A673 (cell line): ENCODE measurements at places on chromosomes 11 and 22. TPM values are rescaled to one million over a fixed set of nuclear protein-coding genes. Genes with fewer than 3 reads are reported as not detected.

DNA sequence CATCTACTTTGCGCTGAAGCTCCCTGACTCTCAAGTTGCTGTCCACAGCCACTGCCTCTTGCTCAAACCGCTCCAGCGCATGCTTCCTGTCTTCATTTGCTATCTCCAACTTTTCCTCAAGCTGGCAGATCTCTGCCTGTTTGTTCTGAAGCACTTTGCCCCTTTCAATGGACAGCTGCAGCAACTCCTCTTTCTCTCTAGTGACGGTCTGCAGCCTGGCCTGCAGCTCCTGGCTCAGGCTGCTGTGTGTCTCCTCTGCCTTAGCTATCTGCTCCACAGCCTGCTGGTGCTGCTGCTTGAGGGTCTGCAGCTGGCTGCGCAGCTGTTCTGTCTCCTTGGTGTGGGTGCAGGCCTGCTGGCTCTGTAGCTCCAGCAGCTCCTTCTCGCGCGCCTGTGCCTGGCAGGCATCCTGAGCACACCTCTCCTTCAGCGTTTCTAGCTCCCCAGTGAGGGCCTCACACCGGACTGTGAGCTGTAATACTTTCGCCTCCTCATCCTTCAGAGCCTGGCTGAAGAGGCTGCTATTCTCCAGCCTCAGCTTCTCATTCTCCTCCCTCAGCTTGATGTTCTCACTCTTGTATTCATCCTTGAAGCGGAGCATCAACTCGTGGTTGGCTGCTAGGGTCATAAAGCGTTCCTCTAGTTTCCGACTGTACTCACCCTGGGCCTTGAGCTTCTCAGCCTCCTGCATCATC lies 723 bp downstream of the CCDC89 start:
- DNase-seq, result no peak

GRCh38 chr11:13054278-13054677 lies 45.2 kb downstream of the RASSF10 start:
- DNase-seq, result no peak

The FXYD2 gene
- total RNA-seq, result not detected in 2 replicates

The OR52N5 gene
- total RNA-seq, result not detected in 2 replicates

The MS4A3 gene
- not detected in 2 replicates for total RNA-seq

The CARNS1 gene
- 0.13 and 0.28 TPM in 2 replicates for total RNA-seq

- no peak for DNase-seq
Observed at GRCh38 chr11:118662401-118663271, 16.8 kb downstream of the TREH start.

The GSTT2 gene
- not detected in 2 replicates for total RNA-seq

The SAA1 gene
- total RNA-seq, result 0.63 TPM in 1 of 2 replicates, not detected in the other

The LRRC56 gene
- 2.1 and 2.5 TPM in 2 replicates for total RNA-seq

- DNase-seq, result no peak
Observed at GRCh38 chr22:49489821-49490220, 337.9 kb downstream of the BRD1 start.

GRCh38 chr22:45916515-45916914 lies 60.4 kb downstream of the WNT7B start:
- no peak for DNase-seq

The KDELR3 gene
- 4.0 and 6.5 TPM in 2 replicates for total RNA-seq

- DNase-seq, result peak; percentile 42
Observed at GRCh38 chr22:41619979-41620588, 759 bp downstream of the DESI1 start.

DNA sequence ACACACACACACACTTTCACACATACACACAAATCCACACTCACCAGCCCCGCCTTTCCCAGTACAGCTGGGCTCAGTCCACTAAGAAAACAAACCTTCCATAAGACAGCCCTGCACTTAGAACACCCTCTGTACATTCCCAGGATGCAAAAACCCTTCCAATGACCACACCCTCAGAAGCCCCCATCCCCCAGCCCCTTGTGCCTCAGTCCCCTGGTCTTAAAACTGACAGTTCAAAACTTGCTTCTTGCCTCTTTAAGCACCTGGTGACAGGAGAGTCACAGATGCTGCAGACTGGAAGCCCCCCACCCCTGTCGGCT lies 23.0 kb downstream of the APLNR start:
- no peak for DNase-seq

- DNase-seq, result no peak
Observed at GRCh38 chr22:21904250-21904789, 36.9 kb upstream of the MAPK1 start.

The GSTT2B gene
- 0.54 and 0.76 TPM in 2 replicates for total RNA-seq

The RAB36 gene
- 4.1 and 4.9 TPM in 2 replicates for total RNA-seq

GRCh38 chr11:18310800-18311340 lies 11.1 kb downstream of the HPS5 start:
- no peak for DNase-seq

The BLID gene
- 0.82 and 2.2 TPM in 2 replicates for total RNA-seq

The SPA17 gene
- total RNA-seq, result 22.9 and 25.8 TPM in 2 replicates

DNA sequence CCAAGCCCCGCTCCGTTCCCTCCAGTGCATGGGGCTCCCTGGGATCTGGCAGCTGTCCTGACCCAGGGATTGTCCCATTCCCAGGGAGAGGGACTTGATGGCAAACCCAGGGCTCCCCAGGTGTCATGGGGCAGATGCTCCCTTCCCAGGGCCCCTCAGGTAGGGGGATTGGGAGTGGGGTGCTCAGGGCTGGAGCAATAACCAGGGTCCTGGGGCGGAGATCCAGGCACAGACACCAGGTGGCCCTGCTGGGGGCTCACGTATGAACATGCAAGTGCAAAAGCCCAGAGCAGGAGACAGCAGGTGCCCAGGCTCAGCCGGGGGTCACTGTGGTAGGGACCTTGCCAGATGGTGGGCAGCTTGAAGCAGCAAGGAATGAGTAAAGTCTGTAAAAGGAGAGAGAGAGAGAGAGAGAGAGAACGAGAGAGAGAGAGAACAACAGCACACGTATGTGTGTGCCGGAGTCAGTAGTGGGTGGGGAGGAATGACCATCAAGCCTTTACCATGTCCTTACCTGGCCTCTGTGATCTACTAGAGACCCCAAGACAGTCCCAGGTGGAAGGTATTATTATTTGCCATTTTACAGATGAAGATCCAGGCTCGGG lies 19.3 kb upstream of the MPPED1 start:
- DNase-seq, result no peak

The GSTP1 gene
- 1,211 and 1,270 TPM in 2 replicates for total RNA-seq

DNA sequence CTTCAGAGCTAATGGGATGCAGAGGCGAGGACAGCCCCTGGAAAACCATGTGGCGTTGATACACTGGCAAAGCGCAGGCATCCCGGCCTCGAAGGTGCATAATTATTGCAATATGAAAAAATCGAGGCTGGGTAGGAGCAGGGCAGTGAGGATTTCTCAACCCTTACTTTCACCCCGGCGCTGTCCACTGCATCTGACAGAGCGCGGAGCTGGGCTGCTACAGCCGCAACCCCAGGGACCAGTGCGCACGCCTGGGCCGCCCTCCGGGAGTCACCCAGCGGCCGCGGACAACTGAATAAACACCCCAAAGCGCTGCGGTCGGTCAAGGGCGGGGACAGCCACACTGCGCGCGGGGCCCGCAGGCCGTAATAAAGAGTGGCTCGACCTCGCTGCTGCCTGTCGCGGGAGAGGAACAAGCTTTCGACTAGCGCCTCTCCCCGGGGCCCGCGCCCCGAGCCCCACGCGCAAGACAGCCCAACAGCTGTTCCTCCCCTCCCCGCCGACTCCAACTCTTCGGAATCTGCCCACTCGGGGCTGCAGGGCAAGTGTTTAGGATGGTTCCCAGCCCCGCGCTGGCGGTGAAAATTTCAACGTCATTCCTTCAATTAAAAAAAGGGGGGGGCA lies 3.6 kb upstream of the WT1 start:
- peak; percentile 62 for DNase-seq

DNA sequence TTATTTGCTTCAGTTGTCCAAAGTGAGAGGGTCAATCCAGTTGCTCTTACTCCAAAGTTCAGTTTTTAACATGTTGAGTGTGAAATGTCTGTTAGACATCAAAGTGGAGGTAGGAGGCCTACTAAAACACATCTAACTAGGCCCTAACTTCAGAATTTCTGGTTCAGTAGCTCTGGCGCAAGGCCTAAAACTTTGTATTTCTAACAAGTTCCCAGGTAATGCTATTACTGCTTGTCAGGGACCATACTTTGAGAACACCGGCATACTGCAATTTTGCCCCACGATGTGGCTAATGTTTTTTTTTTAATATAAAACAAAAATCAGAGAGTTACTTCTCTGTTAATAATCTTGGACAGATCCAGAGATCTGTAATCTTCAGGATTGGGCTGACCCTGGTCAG lies 72.4 kb upstream of the LRRC55 start:
- DNase-seq, result no peak

GRCh38 chr11:64817476-64817875 lies 7.1 kb upstream of the MEN1 start:
- DNase-seq, result no peak

DNA sequence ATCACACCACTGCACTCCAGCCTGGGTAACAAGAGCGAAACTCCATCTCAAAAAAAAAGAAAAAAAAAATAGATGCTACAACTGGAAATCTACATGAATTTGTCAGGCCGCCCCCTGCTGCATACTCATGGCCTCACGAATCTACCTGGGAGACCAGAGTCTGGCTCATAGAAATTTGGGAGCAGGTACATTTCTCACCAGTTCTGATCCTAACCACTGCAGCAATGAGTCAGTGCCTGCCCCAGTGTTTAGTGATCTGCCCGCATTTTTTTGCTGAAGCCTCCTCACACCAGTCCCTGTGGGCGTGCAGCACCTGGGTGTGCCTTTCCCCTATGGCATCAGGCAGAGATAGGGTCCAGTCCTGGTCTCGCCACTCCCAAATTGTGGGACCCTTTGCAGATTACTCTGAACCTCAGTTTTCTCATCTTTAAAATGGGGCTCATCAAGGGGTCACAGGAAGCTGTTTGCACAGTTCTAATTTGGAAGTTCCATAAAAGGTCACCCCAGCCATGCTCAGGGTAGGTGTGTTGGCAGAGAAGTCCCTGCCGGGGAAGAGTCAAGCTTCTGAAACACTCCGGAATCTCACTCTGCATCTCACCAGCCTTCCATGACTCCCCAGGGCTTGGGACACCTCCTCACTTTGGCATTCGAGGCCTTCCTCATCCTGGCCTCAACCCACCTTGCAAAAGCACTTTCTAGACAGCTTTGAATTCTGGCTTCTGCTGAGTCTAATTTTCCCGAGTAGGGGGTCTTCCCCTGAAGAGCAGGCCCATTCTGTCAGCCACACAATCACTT lies 39.3 kb upstream of the LINC01488 start:
- no peak for DNase-seq

DNA sequence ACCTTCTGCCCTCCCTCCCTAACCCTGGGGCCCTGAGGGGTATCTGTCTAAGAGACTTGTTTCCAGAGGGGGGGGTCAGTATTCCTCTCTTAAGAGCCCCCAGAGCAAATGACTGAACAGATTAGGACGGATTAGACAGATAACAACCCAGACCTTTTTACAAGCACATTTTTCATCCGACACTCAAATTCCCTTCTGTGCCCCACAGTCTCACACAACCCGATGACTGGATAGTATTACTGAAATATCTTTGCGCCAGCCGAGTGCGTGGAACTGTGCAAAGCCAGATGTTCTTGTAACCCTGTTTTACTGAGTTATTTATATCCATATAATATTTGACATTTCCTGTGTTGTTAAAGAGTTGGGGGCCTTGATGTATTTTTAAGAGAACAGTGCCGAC lies 30.9 kb upstream of the FLI1 start:
- DNase-seq, result no peak

GRCh38 chr11:67534070-67534679 lies 10.9 kb upstream of the CABP2 start:
- no peak for DNase-seq

The APOL3 gene
- total RNA-seq, result 0.59 TPM in 1 of 2 replicates, not detected in the other

- no peak for DNase-seq
Observed at GRCh38 chr22:42342426-42343120, 72.1 kb upstream of the TCF20 start.

The CRYBA4 gene
- total RNA-seq, result not detected in 2 replicates

DNA sequence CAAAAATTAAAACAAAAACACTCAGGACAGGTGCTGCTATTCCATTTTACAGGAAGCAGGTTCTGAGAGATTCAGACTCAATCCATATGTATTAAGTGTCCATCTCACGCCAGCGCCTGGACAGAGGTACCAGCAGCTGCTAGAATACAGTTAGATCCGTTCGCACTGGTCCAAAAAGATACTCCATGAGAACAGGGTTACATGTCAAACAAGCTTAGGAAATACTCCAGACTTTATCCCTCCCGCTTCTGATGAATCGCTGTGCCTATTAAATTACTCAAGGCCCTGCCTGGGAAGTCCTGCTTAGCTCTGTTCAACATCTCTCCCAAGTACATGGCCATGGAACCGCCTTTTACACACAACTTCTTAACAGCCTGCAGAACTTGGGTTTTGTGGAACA lies 50.2 kb upstream of the SLC35C1 start:
- DNase-seq, result peak; percentile 68

The OTOG gene
- not detected in 2 replicates for total RNA-seq

DNA sequence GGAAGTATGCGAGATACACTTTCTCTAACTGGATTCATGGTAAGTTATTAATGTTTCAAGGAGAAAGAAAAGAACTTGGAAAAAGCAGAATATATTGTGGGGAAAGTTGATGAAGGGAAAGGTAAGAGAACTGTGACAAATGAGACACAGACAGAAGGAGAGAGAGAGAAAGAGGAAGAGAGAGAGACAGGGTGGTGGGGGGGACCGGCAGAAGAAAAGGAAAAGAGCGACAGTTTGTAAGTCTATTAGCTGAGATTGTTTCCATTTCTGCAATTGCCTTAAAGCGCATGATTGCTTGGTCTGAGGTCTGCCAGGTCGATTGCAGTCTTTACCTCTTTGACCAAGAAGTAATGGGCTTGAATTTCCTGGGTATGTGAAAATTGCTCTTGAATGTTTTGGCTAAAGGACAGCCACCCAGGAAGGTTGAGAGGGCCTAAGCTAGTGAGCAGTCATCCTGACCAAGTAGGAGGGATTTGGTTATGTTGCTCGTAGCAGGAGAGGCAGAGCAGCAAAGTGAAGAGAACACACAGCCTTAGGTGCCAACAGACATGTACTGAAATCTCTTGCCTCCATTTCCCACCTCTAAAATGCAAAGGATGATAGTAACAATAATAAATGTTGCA lies 23.6 kb upstream of the TMA7B start:
- DNase-seq, result no peak

DNA sequence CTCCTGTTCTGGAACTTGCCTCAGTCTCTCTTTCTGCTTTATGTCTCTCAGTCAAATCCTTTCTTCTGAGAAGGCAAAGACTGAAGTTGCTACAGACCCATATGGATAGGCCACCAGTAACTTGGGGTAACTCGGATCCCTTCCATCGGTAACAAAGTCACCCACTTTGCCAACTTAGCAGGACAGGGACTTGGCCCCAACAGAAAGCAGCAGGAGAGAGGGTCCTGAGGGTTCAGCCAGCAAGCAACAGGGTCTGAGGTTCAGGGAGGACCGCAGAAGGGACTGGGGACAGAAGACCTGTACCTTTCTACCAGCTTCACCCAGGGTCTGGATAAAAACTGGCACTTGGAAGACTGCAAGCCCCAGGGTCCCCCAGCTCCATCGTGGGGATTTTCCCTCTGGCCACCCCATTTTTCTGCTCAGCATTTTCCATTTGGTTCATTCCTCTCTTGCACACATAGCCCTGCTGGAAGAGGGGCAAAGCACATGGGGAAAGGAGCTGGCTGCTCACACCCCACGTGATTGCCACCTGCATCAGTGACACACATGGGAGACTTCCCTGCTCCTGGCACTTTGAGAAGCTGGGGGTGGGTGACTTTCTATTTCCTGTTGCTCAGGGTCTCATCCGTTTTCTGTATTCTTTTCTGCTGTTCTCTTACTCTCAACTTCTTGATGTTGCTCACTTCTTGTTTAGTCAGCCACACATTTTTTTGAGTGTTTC lies 34.6 kb upstream of the GNAZ start:
- DNase-seq, result no peak

GRCh38 chr11:134138376-134138775 lies 69.5 kb downstream of the JAM3 start:
- DNase-seq, result no peak

GRCh38 chr11:13098063-13098462 lies 88.9 kb downstream of the RASSF10 start:
- DNase-seq, result no peak
